ENCODE measurements at places on chromosomes 1 and 21.
A peak's percentile ranks its signal among the peaks of the same experiment; 100 is the strongest.

- no peak for DNase-seq
Measured at GRCh38 chr1:151934048-151934493, 24.8 kb upstream of the THEM4 start.

DNA sequence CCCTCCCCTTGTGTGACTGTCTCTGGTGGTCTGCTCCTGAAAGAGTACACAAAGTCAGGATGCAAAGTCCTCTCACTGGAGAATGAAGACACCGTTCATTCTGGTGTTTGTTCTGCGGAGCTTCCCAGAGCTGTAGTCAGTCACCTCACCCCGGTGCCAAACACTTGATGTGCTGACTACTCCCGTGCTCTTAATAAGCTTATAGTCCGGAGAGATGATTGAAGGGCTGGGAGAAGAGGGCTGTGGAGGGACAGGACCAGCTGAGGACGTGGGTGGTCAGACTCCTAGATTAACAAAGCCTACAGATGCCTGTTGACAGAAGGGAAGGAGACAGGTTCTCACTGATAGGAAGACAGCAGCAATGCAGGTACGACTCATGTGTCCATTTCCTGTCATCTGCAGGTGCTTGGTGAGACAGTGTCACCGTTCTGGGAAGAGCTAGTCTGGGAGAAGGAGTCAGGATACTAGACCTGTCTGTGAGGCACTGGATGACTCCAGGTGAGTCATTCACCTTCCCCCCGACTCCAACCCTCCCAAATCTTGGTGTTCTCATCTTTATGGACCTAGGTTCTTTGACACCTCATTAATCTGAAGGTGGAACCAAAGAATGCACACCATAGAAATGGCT lies 40.4 kb upstream of the LRRN2 start:
- DNase-seq = no peak

- no peak for DNase-seq
Measured at GRCh38 chr21:20646431-20647165, 351.6 kb upstream of the NCAM2 start.

DNA sequence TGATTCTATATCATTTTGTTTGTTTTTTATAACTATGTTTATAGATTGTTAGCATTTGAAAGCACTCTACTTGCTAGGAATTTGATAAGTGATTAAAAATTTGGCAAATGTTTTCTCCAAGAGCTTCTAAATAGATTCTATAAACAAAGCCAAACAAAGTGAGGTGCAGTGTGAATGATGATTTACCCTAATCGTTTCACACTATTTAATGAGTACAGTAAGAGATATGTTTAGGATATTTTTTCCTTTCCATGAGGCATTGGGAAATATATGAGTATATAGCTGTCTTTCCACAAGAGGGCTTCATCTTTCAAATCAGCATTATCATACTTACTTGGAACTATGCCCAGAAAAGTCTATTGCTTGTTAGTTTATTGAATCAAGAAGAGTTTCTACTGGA lies 277.0 kb upstream of the BRINP3 start:
- no peak for DNase-seq

DNA sequence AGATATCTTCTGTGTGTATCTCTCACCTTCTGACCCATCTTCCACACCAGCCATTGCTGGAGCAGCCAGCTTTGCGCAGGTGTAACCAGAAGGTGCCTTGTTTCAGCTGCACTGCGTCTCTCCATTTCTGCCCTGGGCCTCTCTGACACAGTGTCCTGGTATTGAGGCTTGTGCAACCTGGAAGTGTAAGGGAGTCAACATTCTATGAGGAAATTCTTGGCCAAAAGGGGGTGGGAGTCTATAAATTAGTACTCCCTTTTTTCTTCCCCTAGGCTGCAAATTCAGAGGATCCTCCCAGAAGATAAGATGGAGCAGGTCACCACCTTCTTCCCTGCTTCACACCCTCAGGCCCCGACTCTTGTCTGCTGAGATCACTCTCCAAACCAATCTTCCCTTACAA lies 109.1 kb downstream of the MRPS6 start:
- no peak for DNase-seq

- no peak for DNase-seq
Measured at GRCh38 chr1:33141781-33142180, 40.1 kb downstream of the TRIM62 start.

- DNase-seq = no peak
Measured at GRCh38 chr1:114164840-114165543, 11.3 kb upstream of the SYT6 start.

DNA sequence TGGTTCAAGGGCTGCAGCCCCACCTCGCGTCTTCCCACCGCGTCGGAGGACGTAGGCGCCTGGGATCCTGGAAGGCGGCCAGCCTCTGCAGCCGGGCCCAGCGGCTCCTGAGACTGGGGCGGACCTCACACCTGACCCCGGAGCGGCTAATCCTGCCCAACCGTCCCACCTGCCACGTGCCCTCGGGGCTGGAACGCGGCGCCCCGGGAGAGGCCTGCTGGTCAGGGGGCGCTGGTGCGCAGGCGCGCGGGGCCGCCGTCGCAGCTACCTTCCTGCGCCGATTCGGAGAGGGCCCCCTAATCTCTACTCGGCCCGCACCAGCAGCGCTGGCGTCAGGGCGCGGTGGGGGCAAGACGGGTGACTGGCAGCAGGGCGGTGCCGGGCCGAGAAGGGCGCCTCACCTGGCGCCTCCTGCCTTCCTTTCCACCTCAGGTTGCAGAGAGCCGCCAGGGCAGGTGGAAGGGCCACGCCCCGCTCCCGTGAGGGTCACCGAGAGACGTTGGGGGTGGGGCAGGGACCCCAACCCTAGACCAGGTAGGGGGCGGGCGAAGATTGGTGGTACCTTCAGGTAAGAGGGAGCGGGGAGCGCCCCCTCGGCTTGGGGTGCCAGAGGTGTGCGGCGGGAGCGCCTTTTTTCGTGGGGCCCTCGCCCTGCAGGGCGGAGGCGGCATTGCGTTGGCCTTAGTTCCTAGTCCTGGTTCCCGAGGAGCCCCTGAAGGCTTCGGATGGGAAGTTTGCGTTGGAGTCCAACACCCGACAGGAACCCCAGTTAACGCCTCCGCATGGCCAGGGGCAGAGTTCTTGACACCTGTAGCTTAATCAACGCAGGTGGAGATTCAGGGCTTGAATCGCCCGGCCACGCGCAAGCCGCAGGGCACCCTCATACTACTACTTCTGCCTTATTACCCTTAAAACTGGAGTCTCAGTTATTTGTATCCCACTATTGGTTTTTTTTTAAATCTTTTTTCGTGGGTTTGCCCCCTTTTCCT lies at the start of gene TDRD5:
TDRD5 (plus strand) TSS at position 241 of the 989 bp plus-strand sequence. CDS start 784 bp downstream, outside the sequence.
- peak; percentile 95 for DNase-seq

DNA sequence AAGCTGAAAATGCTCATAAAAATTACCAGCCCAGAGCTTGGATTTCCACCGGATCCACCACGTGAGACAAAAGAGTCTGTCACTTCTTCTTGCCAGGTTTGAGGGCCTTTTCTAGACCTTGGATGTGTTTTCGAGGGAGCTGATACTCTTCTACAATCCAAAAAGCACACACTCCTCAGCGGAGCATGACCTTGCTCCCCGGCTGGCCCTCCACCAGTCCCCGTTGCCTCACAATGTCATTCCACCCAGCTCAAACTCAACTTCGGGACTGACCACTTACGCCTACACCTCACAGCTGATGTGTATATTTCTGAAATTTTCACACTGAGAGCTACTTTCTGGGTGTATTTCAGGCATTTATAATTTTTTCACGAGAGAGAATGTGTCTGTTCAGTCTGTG lies 20.6 kb downstream of the EIF2D start:
- no peak for DNase-seq
